ENCODE measurements at places on chromosomes 1 and 21.

DNA sequence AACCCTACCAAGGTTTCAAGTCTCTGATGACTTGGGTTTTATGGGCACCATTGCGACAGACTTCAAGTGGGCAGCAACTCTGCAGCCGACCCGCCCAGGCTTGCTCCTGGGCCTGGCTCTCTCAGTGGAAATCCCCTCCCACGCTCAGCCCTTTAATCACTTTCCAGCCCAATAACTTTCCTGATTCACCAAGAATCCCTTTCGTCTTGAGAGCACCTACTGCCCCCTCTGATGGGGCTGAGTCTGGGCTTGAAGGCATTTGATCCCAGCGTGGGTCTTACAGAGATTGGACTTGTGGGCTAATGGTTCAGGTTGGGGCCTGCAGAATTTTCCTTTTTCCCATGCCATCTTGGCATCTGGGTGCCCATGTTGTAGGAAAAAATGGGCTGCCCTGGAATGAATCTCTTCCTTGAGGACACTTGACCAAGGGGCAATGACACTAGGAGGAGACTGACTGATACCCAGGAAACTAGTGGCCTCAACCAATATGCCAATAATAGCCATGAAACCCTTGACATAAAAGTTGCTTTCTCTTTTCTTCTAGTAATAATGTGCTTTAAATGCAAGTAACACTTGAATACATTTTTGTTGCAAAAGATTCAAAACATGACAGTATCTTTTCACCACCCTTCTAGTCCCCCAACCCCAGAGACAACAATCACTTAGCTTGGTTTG, 7.8 kb upstream of the PHLDA3 start:
- no peak for DNase-seq

- DNase-seq = no peak
These were observed 17.5 kb downstream of the VASH2 start for GRCh38 chr1:212967801-212968200.

DNA sequence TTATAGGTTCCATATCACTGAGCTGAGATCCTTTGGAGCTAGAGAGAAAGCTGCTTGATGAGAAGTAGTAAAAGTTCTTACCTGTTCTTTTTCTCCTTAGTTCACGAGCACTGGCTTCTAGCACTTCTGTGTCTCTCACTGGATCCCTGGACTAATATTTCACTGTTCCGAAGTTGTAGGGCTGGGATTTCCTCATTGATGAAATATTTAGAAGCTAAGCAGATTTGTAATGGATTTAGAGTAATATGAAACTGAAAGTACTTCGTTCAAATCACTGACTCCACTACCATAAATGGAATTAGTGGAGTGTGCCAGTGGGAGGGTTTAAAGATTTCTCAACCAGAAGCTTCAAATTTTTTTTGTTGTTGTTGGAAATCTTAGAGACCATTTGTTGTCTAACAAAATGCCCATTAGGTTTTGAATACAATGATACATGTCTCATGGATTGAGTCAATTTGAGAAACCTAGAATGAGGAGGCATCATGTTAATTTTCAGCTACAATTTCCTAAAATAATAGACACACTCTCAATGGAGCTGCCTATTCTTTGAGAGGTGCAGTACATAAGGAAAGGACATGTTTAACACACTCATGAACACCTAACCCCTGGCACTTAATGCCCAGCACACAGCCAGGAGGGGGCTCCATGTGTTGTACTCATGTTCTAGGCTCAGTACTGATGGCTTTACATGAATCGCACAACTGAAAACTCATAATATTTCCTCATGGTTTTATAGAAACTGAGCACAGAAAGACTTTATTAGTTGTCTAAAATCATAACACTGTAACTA, at the start of gene GBP1:
GBP1 (minus strand) TSS at position 130 of the 790 bp plus-strand sequence. CDS start 1,974 bp downstream, outside the sequence.
- no peak for DNase-seq

DNA sequence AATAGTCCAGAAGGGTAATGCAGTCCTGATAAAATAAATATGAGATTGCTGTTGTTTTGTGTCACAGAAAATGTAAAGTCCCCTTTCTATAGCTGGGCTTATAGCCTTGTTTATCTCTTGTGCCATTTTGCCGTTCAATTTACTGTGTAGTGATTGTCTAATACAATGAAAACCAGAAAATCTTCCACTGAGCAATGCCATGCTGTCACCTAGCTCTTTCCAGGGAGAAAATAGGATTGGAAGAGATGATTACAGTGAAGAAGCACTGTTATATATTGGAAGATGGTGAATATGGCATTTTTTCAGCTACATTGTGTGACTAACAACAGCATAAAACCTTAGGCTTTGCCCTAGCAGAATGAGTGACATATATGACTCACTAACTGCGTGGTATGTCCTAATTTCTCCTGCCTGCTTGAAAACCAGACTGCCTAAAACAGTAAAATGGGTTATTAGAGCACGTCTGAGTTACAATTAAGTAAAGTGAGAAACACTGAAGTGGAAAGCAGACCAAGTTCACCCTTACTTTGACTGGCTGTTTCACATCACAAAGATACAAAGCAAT, 332.4 kb upstream of the ZP4 start:
- DNase-seq = no peak

GRCh38 chr1:71296551-71297134, 215.8 kb upstream of the ZRANB2 start:
- DNase-seq = no peak

DNA sequence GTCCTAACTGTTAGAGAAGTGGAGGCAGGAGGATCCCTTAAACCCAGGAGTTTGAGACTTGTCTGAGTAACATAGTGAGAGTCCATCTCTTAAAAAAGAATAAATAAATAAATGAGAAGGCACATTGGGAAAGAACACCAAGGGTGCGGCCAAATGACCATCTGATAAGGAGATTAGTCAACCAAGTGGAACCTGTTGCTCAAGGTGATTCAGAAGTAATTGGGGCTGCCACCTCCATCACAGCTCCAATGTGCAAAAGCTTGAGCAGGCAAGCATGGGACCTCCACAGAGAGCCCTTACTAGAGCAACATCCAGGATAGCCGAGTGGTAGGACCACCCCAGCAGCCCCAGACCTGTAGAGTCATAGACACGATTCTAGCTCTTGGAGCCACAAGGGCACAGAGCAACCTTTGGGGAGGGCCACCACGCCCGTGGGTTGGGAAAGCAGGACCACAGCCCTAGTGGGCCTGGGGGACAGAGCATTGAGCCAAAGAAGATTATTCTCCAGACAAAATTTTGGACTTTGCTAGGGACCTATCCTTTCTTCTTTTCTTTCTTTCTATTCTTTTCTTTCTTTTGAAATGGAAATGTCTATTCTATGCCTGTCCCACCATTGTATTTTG, 40.9 kb downstream of the KCNK1 start:
- no peak for DNase-seq

- DNase-seq = no peak
These were observed 63.9 kb downstream of the LYST start for GRCh38 chr1:235802573-235803346.

GRCh38 chr1:28123461-28123961, 35.1 kb upstream of the EYA3 start:
- no peak for DNase-seq

DNA sequence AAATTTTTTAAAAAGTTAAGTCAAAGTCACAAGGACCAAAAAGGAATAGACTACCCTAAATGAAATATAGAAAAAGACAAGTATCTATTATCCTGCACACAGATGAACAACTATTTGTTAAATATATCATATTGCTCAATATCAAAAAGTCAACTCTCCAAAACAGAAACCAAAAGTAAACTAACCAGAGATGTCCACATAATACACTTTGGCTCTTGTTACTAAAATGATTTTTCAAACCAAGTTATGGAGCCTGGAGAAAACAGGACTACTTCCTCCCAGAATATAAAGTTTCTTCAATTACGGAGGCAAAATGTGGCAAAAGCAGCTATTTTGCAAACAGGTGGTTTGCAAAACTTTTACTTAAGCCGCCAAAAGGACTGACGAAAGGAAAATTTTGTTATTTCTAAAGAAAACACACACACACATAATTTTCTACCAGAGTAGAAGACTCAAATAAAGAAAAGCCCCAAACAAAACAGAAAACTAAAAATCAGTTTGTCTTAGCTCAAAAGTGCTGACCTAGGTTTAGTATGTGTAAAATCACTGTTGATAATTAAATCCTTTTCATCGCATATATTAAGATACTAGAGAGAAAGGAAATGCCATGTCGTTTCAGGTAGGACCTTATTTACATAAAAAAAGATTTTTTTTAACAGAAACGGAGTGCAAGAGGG, 1.1 kb downstream of the DPYD start:
- DNase-seq = no peak

GRCh38 chr1:61604684-61605083, 120.3 kb downstream of the TM2D1 start:
- DNase-seq = no peak

DNA sequence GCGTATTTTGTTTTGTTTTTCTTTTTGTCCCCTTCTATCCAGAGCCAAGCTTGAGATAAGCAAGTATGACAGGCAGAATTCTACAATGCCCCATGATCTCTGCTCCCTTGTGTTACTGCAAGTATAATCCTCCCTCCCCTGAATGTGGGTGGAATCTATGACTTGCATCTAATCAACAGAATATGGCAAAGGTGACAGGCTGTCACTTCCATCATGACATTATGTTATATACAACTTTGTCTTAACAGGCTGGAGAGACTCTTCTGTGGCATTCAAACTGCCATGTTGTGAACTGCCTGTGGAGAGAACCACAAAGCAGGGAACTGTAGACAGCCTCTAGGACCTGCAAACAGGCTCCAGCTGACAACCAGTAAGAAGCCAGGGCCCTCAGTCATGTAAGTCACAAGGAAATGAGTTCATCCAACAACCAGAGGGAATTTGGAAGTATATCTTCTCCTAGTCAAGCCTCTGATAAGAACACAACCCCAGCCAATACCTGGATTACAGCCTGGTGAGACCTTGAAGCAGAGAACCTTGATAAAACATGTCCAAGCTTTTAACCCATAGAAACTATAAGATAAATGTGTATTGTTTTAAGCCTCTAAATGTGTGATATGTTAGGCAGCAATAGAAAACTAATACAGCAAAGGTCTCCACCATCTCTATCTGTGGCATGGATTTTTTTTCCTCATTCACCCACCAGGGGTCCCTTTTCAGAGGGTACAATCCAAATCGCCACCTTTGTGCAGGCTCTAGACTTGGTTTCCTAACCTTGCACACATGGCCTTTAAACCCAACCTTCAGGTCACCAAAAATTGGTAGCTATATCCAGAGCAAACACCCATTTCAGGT, 5.7 kb upstream of the C1orf162 start:
- no peak for DNase-seq

- DNase-seq = no peak
These were observed 53.0 kb upstream of the PRDX6 start for GRCh38 chr1:173424143-173424542.

- no peak for DNase-seq
These were observed 83.8 kb upstream of the TSPAN2 start for GRCh38 chr1:115173151-115173550.

GRCh38 chr1:59814180-59814900, 409 bp upstream of the HOOK1 start:
- DNase-seq = peak; percentile 98

DNA sequence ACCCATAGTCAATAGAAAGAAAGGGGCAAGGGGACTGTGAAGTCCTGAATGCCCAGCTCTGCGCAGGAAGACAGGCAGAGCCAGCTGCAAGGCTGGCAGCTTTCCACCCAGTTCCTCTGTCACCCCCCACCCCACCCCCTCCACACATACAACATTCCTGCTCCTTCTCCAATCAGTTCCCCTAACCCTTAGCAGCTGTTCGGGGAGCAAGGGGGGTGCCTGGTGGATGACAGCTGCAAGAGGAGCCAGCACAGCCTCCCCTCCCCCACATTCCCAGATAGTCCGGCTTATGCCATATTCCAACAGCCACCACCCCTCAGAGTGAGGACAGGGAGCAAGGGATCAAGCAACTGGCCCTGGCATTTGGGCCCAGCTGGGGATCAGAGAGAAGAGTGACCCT, 9.7 kb downstream of the ARHGEF2 start:
- no peak for DNase-seq

GRCh38 chr1:240737766-240738265, 125.9 kb upstream of the GREM2 start:
- no peak for DNase-seq

DNA sequence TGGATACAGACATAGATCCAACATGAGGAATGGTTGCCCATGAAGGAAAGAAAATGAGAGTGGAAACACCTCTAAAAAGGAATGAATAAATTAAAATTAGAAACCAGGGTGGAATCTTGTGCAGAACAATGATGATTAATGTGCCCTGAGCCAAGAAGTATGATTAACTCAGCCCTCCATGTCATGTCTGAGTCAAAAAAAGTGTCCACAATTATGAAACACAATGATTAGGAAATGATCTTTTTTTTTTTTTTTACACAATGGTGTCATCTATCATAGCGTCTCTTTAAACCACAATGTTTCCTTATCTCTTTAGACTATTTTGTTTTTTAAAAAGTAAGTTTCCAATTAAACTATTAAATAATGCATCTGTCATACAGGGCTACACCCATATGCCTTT, 78.9 kb upstream of the RAB4A start:
- DNase-seq = no peak

- no peak for DNase-seq
These were observed 44.3 kb downstream of the HUNK start for GRCh38 chr21:31917108-31917507.

- DNase-seq = no peak
These were observed 25.2 kb upstream of the ROR1 start for GRCh38 chr1:63748641-63749040.

DNA sequence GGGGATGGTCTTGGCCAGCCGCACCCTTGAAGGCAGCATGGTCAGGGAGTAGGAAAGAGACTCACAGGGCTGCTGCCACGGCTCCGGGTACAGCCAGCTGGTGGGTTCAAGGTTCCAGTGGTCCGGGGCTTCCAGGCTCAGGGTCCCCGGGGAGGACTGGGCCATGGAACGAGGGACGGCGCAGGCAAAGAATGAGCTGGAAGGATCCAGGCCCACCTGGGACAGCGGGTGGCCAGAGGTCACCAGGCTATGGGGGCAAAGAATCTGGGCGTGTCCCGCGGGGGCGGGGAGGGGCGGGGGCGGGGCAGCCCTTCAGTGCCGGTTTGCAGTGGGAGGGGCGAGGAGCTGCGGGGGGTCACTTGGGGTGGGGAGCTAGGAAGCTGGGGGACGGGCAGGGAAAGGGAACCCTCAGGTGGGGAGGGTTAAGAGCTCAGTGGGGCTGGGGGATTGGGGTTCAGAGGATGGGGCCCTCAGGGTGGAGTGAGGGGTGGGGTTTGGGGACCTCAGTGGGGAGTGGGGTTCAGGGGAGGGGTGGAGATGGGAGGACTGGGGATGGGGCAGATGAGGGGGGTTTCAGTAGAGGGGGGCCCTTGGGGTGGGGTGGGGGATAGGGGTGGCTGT, at the start of gene DNMT3L:
DNMT3L (minus strand) TSS at position 223 of the 621 bp plus-strand sequence. CDS start 638 bp downstream, outside the sequence.
- no peak for DNase-seq

DNA sequence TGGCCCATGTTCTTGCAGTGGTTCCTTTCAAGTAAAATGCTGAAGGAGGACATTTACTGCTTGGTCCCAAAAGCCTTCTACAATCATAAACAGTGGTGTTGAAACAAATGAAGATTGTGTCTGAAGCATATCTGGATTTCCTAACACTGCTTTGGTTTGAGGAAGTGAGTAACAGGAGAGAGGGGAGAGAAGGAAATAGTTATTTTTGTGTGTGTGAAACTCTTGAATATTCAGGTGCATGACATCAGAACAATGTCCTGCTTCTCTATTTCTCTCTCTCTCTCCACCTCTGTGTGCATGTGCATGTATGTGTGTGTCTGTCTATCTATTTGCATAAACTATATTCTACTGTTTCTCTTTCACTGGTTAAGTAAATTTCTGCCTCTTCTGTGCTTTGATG, 61.4 kb upstream of the TNFSF18 start:
- DNase-seq = peak; percentile 76
